ENCODE measurements at places on chromosomes 2 and 18.

DNA sequence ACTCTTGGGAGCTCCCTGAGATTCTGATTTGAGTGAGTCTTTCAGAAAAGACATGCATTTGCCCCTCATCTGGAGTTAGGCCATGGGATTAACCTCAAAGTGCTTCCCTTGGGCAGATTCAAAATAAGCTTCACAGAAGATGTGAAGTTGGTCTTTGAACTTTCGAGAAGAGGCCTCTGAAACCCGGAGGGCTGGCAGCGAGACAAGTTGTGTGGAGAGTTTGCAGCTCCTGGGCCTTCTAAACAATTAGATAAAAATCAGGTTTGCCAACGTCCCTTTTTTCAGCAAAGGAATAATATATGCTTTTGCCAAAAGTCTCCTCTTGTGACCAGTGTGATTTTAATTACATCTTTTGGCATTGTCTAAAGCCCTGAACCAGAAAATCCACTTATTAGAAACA, 489.7 kb downstream of the SOX11 start:
- DNase-seq: no peak

GRCh38 chr18:67456711-67457110, 59.8 kb downstream of the DSEL start:
- DNase-seq: no peak

- DNase-seq: no peak
Observed at GRCh38 chr2:54618646-54619565, 104.6 kb upstream of the EML6 start.

DNA sequence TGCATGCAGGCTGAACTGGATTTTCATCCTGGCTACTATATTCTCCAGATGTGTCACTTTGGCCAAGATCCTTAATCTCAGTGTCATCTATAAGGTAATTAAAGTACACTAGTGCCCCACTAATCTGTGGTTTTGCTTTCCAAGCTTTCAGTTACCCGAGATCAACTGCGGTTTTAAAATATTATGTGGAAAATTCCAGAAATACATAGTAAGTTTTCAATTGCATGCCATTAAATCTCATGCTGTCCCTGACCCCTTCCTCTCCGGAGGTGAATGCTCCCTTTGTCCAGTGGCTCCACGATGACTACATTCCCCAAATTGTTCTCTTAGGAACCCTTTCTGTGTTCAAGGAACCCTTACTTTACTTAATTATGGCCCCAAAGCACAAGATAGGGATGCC, 5.3 kb upstream of the TYMS start:
- no peak for DNase-seq

DNA sequence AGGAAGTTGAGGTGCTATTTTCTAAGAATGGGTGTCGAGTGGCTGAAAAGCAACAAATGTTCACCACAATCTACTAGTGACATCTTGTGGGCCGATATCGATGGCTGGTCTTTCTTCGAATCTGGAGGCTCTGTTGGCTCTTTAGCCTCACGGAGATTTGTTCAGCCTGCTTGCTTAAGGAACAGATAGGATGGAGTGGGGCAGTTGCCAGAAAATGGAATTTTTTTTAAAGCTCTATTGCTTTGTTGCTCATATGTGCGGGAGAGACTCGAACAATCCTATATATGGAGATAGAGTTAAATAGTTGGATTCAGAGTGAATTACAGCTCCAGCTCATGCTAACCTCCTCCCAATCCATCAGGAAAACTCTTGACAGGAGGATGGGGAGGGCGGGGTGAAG, 70.9 kb upstream of the LYPD6B start:
- no peak for DNase-seq

- peak; percentile 38 for DNase-seq
Observed at GRCh38 chr18:62183578-62184195, 3.2 kb downstream of the PIGN start.

GRCh38 chr2:79833235-79833878, 320.5 kb downstream of the CTNNA2 start:
- no peak for DNase-seq

GRCh38 chr2:236085211-236085610, 83.0 kb downstream of the GBX2 start:
- no peak for DNase-seq

- no peak for DNase-seq
Observed at GRCh38 chr2:132609101-132609890, 60.7 kb downstream of the LYPD1 start.

DNA sequence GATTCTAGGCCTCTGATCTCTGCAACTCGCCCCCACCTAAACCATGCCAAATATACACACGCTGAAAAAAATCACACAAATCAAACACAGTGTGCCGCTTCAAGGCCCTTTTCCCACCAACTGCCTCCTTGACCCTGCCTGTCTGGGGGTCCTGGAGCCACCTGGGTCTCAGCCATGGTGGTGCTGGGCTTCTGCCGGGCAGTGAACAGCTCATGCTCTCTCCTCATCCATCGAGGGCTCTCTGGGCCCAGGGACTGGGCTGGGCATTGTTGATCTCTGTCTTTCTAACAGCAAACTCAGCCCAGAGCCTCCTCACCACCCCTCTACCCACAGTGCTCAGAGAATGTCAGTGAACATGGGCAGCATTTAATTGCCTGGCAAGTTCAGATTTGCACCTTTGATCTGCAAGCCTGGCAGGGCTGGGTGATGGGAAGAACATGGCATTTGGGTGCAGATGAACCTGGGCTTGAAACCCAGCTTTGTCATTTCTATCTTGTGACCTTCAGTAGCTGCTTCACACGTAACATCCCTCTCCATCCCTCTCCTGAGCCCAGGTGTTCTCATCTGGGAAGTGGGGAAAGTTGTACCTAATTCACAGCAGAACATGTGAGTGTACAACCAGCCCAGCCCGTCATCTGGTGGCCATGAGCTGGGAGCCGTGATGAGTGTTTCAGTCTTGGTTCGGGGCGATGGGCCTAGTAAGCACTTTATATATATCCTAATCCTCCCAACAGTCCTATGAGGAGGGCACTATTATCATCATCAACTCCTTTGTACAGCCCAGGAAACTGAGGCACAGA, 46.1 kb downstream of the SDC1 start:
- DNase-seq: no peak

DNA sequence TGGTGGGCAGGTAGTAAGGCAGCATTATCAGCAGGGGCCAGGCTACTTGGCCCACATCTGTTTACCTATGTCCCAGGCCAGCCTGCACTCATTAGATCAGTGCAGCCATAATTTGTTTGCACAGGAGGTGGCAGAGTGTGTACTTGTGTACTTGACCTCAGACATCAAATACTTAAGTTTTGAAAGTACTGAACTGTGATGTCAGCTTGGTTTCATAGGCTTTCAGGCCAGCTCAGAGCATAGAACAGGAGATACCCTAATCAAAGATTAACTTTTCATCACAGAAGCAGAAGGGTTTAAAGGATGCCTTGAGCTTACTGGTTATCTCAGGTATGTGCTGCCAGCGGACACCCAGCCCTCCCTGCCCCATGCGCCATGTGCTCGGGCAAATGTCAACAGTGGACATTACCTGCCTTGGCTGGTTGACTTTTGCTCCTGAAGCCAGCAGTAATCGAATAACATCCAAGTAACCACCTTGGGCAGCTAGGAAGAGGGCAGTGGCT, 33.2 kb downstream of the ANKRD29 start:
- DNase-seq: no peak

DNA sequence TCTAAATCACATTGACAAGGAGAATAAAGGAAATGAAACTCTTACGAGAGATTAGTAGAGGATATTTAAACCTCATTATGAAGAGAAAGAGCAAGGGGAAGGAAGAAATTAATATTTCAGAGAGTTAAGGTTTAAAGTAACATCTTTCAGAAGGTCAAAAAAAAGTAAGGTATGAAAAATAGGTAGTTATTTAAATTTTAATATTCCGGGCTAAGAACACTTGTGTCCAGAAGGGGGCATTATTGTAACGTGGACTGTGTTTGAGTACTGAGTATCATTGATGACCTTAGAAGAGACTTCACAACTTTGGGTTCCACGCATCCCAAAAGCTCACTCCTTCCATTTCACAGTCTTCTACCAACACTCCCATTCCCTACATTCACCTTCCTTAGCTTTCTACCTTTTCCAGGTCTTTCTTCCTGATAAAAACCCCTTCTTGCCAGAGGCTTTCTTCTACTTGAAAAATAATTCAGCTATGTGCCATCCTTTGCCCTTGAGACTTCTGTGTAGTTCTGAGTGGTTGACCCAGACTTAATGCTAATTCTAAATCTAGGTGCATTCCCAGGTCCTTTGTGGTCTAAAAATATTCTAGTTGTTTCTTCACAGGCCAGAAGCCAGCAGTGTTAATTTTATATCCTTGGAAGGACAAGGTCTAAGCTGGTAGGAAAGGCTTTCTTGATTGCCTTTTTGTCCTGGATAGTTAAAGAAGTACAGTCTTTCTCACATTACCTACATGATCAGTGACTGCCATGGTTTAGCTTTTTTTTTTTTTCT, 16.5 kb downstream of the DYNC1I2 start:
- peak; percentile 22 for DNase-seq

GRCh38 chr2:189580658-189581353, at the start of gene SLC40A1:
TSS of gene SLC40A1 (minus strand) at chr2:189580786. CDS start at chr2:189580460, 326 bp downstream.
- DNase-seq: no peak

GRCh38 chr2:44533508-44533907, 171.8 kb downstream of the CAMKMT start:
- DNase-seq: no peak

All from HFF-Myc (cell line).